ENCODE measurements at places on chromosomes 1 and 21. TPM values are rescaled to one million over a fixed set of nuclear protein-coding genes. Genes with fewer than 3 reads are reported as not detected.
A peak's percentile ranks its signal among the peaks of the same experiment; 100 is the strongest.

Gene KRTAP13-2
- total RNA-seq: not detected

- no peak for DNase-seq
These were observed 50.8 kb upstream of the POU3F1 start for GRCh38 chr1:38097284-38097898.

DNA sequence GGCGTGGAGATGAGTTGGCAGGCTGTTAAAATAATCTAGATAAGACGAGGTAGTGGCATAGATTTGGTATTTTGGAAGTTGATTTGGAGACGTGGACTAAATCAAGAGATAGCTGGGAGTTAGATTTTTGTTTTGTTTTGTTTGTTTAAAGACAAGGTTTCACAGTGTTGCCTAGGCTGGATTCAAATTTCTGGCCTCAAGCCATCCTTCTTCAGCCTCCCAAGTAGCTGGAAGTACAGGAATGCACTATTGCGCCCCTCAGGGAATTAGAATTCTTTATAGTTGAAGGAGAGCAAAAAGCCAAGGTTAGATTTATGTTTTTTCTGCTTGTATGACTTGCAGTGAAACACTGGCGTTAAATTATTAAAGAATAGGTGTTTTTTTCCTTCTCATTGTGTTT is 22.3 kb upstream of the SNRPE start:
- no peak for DNase-seq

DNA sequence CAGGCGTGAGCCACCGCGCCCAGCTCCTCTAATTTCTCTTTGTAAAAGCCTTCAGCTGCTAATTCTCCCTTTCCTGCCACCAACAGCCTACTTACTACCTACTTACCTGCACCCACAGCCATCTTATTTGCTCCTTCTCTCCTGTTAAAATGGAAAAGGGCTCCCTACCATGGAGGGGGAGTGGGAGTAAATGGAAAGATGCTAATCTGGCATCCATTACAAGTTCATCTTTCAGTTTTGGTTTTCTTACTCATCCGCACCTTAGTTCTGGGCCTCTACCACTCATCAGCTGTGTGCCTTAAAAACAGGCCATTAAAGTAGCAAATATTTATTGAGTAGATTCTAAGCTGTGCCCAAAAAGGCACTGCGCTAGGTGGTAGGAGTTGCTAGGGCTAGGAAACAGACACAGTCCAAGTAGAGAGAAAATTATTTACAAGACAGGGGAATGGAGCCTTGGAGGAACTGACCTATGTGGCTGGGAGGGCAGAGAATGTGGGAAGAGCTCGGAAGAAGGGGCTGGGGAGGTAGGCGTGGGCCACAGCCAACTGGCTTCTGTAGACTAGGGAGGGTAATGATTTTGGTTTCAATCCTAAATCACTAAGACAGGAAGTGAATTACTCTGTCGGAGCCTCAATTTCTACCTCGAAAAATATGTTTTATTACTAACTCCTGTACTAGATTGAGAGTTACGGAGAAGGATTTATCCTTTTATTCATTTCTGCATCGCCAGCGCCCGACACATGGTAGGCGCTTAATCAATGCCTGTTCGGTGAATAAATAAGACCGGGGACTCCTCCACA is 685 bp upstream of the DDI2 start:
- no peak for DNase-seq

DNA sequence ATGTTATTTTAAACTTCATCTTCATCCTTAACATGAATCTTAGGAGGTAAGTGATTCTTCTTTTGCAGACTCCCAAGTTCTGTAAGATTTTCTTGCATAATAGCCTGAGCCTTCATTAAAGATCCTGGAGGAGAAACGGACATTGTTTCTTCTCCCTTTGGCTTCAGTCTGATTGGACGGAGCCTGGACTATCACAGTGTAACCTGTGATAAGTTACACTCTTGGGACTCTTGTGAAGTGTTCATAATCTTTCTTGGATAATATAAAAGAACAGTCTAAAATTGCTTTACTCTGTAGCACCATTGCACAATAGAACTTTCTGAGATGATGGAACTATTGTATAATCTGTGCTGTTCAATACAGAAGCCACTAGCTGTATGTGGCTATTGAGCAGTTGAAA is 244.8 kb downstream of the DNM3 start:
- no peak for DNase-seq

DNA sequence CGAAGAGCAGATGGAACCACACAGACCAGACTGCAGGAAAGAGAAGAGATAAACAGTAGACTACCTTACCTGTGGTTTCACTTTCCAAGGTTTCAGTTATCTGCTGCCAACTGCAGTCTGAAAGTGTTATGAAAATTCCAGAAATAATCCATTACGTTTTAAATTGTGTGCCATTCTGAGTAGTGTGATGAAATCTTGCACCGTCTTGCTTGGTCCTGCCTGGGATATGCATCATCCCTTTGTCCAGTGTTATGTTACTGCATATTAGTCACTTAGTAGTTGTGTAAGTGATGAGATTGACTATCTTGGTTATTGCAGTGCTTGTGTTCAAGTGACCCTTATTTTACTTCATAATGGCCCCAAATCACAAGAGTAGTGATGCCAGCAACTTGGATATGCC is 33.9 kb downstream of the DNAJC6 start:
- DNase-seq: no peak

GRCh38 chr1:171421413-171422020 is 63.8 kb upstream of the PRRC2C start:
- DNase-seq: no peak

Gene ZSCAN20
- total RNA-seq: 3.5 TPM

GRCh38 chr1:92994105-92994712 is 32.9 kb upstream of the DIPK1A start:
- DNase-seq: peak; percentile 76

Gene FAM72B
- total RNA-seq: not detected

DNA sequence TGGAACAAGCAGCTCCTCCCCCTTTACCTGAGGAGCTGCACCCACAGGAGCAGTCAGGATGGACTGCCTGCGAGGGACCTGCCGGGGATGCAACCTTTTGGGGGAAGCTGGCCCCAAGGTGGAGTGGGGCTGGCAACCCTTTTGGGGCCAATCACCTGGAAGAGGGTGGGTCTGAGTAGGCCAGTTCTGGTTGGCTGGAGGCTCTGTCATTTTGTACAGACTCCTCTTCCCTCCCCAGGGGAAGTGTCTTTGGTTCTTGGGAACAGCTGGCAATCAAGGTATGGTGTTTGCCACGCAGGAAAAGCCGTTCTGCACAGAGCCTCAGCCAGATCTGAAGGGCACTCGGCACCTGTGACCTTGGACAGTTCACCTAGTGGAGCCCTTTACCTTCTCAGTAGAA is 280 bp upstream of the A3GALT2 start:
- no peak for DNase-seq

DNA sequence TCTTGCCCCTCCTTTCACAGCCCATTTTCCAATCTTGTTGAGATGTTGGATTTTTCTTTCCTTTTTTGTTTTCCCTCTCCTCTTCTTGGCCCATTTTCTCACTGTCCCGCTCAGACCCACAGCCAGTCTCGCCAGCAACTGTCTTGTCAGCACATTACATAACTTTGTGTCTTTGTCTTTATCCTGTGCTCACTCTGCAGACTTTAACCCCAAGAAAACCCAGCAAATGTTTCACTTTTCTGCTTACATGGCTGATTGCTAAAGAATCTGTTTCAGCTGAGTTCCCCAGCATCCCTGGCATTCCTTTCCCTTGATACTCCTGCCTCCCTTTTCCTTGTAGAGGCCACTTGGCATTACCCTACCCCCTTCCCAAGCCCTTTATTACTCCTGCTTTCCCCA is 74.6 kb downstream of the ZNF648 start:
- no peak for DNase-seq

GRCh38 chr1:8361198-8361849 is 43.4 kb downstream of the SLC45A1 start:
- DNase-seq: no peak

DNA sequence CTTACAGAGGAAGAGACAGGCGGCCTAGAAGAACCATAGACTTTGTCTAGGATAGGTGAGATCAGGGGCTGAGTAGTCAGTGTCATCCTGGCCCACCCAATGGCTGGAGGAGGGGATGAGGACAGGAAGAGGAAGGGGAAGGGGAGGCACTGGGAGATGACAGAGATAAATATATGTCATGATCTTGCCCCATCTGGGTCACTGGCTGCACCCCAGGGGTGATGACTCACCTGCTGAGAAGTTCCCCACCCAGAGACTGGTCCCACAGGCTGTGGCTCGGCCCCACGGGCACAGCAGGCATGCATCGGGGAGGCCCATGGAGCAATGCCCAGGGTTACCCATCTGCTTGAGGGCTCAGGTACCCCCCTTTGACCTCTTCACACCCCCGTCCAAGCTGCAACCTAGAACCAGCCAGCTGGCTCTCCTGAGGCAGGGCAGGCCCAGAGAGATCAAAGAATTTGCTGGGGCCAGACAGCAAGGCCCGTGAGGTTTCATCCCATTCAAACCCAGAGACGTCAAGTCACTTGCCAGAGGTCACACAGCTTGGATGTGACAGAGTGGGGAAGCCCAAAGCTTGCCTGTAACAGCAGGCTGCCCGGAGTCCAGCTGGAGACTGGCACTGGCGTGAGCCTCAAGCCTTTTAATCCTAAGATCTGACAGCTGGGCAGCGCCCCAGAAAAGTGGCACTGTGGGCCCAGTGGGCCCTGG is 34.7 kb upstream of the CASZ1 start:
- no peak for DNase-seq

DNA sequence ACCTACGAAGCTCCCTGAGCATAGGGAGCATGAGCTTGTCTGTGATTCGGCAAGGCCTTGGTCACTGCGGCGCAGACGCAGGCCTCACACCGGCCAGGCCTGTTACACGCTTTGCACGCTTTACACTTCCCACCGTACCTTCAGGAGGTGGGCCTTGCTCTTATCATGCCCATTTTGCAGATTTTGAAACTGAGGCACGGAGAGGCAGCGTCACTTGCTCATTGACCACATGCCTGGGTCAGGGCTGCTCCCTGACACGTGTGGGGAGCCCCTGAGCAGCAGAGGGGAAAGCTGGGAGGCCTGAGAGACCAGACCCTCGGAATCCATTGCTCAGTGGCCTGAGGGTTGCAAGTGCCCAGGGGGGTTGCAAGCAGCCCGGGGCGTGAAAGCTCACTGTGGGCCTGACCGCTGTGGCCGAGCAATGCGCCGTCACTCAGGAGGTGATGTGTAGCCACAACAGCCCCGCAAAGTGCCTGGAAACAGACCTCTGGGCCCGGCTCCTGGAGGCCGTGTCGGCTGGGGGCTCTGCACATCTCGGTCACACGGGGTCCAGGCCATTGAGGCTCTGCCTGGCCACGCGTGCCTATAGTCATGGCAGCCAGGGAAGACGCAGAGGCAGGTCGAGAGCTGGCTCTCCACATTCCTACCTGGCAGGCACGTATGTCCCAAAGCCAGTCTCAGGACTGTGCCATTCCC is 6.9 kb downstream of the ARHGEF16 start:
- DNase-seq: no peak

DNA sequence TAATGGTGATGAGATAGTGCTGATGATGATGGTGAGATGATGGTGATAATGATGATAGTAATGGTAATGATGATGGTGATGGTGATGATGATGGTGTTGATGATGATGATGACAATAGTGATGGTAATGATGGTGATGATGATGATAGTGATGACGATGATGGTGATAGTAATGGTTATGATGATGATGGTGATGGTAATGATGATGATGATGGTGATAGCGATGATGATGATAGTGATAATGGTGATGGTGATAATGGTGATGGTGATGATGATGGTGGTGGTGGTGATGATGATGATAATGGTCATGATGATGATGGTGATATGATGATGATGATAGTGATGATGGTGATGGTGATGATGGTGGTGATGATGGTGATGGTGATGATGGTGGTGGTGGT is 384.6 kb downstream of the MATN1 start:
- no peak for DNase-seq

Gene GBP6
- total RNA-seq: 0.10 TPM

Gene CADM3
- total RNA-seq: not detected

DNA sequence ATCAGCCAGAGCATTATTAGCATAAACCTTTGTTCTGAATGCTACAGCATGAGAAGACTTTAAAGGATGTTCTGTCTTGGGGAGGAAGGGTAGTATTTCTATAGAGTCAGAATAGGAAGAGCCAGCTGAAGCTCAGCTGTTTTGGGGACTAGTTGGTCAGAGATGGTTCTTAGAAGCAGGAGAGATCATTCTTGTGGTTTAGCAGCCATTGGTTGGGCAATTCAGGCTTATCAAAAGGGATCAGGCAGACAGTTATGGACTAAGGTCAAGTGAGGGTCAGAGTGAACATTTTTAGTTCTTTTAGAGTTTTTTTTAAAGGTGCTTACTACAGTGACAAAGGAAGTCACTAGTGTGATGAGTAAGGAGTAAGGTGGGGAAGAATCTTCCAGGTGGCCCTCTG is 245.5 kb downstream of the RPS6KC1 start:
- no peak for DNase-seq

Gene ADAMTS1
- total RNA-seq: not detected

DNA sequence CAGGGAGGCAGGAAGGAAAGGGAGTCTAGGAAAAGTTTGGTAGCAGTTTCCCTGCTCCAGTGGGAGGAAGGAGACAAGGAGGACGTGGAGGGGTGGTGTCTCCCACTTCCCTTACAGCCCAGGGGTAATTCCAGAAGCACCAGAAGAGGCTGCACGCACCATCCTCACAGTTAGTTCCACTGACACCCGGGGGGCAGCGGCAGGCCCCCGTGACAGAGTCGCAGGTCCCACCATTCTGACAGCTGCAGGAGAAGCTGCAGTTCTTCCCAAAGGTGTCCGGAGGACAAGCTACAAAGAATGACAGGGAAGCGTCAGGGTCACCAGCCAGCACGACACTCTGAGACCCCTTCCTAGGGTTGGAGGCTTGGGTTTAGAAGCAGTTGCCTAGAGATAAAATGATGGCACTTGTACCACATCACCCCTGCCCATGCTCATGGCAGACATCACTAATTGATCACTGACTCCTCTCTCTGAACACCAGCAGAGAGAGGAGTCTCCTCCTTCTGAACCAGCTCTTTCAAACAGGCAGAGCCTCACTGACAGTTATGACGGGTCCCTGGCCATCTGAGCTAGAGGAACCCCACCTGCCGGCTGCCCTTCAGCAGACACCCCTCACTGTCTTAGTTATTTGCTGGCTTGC is 53.3 kb downstream of the ARHGEF16 start:
- DNase-seq: no peak

Gene FUCA1
- total RNA-seq: 14.8 TPM

Gene FNBP1L
- total RNA-seq: 1.5 TPM

DNA sequence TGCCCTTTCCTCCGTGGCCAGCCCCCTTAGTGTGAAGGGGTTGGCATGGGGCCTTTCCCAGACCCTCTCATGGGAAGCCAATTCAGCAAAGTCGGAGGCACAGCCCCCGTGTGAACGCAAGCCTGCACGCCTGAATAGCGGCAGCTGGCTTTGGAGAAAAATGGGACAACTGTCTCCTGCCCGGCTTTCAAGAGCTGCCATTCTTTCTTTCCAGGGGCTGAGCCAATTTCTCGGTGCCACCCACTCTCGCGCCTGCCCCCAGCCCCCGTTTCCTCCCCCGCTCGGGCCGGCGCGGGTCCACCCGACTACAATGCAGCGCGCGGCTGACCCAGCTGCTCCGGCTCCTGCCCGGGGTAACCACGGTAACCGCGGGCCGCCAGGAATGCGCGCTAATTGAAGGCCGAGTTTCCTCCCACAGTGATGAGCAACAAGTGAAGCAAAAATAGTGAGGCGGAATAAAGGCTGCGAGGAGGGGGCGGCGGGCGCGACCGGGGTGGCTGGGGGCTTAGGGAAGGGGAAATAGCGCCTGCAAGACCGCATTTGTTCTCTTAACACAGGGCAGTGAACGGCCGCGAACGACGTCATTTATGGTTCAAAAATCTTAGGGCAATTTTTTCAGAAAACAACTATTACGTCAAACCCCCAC is 27.8 kb downstream of the ILDR2 start:
- peak; percentile 1 for DNase-seq
